ENCODE measurements at places on chromosomes 4 and X. TPM values are rescaled to one million over a fixed set of nuclear protein-coding genes. Genes with fewer than 3 reads are reported as not detected.

The TRIM2 gene
- 132 TPM for total RNA-seq

The DOK7 gene
- total RNA-seq, result 0.09 TPM

The FGG gene
- not detected for total RNA-seq

The IGFBP7 gene
- 112 TPM for total RNA-seq

The ATP10D gene
- 25.4 TPM for total RNA-seq

The C4orf36 gene
- total RNA-seq, result 2.1 TPM

The VCX gene
- not detected for total RNA-seq

The XAGE5 gene
- not detected for total RNA-seq

The KLHL2 gene
- total RNA-seq, result 12.6 TPM

The SCML2 gene
- 1.1 TPM for total RNA-seq

The KDR gene
- 0.16 TPM for total RNA-seq

The SPRY1 gene
- 7.5 TPM for total RNA-seq

The FGFR3 gene
- 3.3 TPM for total RNA-seq

The TREX2 gene
- total RNA-seq, result 1.3 TPM
